Activated naive CD4-positive, alpha-beta T cell treated with Interleukin-2 at 50 U/mL for 16 hours (primary cell): ENCODE measurements at places on chromosomes 12 and 14.

- no peak for DNase-seq
Observed at GRCh38 chr14:105187116-105187515, 6.0 kb upstream of the NUDT14 start.

DNA sequence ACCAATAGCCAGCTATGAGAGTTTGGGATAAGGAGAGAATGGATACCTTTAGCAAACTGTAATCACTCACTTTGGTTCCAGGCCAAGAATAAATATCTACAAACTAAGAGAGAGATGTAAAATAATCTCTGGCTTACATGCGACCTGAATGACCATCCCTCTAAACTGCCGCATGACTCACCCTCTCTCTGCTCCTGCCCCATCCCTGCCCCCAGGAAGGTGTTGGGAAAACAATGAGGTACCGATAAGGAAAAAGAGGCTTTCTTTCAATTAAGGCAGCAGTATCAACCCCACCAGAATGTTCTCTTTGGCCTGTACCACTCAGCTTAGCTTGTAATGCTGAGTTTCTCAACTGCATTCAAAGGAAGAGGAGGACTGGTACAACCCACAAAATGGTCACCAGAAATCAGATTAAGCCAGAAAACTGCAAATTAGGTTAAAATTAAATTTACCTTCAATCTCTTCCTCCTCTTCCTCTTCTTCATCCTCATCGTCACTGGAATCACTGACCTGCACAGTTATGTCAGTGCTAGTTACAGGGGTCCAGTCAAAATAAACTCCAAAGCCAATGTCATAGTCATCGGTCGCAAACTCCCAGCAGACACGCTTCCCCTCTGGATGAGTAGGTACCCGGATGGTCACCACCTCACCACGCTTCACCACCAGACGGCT lies 22.0 kb downstream of the GSTZ1 start:
- no peak for DNase-seq

DNA sequence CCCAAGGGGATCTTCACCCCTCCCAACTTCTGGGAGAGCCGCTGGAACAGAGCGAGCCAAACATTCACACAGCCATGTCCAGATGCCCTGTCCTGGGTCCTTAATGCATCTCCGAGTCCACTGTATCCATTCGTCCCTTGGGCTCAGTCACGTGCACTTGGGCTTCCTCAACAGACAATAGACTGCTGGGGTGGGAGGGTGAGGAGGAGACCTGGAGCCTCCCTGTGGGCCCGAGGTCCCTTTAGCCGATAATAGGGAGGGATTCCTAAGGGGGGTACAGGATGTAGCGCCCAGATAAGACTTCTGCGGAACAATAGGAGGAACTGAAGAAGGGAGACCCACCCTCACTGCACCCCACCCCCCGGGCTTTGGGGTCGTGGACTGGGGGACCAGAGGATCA lies 6.7 kb downstream of the ARHGEF25 start:
- DNase-seq: no peak

GRCh38 chr12:108099778-108100489 lies 29.2 kb upstream of the WSCD2 start:
- DNase-seq: no peak

DNA sequence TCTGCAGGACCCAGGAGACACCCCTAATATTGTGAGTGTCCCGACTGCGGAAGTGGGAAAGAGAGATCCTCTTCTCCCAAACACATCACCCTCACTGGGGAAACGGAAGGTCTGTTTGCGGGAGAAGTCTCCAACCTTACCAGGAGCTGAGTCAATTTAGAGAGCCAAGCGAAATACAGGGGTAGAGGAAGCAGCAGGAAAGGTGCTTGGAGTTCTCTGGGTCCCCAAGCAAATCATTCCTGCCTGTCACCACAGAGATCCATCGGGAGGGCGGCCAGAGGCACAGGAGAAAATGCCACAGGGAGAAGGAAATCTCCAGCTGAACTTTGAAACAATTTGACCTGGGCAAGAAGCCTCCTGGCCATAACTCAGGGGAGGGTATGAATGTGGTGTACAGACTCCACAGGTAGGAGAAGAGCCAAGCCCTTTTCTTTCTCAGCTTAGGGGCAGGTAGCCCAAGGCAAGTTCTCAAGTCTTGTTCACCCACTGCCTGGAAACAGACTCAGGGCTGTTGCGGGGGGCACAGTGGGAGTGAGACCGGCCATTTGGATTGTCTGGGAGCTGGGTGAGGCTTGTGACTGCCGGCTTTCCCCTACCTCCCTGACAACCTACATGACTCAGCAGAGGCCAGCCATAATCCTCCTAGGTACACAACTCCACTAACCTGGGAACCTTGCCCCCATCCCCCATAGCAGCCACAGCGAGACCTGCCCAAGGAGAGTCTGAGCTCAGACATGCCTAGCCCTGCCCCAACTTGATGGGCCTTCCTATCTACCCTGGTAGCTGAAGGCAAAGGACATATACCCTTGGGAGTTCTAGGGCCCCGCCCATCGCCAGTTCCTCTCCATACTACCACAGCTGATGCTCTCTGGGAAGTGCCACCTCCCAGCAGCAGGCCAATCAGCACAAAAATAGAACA lies 211.9 kb upstream of the ARHGAP5 start:
- DNase-seq: no peak

DNA sequence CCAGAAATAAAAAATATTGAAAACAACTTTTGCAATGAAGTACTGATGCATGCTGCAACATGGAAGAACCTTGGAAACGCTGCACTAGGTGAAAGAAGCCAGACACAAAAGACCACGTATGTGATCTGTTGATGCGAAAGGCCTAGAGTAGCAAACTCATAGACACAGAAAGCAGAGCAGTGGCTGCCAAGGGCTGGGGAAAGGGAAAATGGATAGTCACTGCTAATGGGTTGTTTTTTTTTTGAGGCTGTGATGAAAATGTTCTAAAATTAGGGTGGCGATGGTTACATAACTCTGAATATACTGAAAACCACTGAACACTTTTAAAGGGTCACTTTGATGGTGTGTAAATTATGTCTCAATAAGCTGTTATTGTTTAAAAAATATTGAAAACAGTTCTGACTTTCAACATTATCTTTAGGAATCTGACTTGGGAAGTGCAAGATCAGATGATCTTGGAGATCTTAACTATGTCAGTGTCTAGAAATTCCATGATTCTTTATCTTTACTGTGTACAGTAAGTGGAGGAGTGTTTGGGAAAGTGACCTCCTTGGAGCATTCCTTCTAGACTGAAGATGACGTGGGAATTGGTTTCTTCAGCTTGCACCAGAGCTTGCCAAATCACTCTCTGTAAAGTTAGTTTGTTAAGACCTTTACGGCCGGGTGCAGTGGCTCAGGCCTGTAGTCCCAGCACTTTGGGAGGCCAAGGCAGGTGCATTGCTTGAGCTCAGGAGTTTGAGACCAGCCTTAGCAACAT lies 12.4 kb downstream of the MLXIP start:
- DNase-seq: no peak

DNA sequence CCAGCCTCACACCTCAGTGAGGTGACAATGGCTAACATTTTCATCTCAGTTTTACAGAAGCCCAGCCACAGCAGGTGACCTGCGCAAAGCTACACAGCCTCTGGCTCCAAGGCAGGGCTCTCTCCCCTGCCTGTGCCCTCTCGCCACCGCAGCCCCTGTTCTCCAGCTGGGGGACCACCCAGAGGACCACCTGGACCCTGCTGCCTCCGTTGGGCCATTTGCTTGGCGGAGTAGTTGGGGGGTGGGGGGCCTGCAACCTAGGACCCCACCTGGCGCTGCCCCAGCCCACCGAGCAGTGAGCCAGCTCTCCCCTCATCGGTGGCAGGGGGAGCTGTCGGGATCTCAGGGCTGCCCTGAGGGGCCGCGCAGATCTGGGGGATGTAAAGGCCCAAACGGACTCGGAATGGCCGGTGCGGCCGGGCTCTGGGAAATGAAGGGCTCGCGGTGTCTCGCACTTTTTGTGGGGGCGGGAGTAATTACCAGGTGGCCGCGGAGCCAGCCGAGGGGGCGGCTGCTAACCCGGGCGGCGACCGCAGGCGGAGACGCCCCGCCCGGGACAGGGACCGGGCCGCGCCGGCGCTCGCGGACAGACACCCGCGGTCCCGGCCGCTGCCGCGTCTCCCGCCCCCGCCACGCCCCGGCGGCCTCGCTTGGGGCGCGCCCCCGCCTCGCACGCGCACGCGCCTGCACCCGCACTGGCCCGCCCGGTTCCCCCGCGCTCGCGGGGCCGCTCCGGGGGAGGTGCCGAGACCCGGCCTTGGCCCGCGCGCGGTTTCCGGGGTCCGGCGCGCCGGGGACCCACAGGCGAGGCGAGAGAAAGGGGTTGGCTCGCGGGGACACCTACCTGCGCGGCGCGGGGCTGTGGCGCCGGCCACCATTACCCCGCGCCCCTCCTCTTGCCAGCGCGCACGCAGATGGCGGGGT lies 8.6 kb upstream of the GPR68 start:
- peak; percentile 56 for DNase-seq

GRCh38 chr12:53073881-53074280 lies 5.3 kb downstream of the SPRYD3 start:
- no peak for DNase-seq

DNA sequence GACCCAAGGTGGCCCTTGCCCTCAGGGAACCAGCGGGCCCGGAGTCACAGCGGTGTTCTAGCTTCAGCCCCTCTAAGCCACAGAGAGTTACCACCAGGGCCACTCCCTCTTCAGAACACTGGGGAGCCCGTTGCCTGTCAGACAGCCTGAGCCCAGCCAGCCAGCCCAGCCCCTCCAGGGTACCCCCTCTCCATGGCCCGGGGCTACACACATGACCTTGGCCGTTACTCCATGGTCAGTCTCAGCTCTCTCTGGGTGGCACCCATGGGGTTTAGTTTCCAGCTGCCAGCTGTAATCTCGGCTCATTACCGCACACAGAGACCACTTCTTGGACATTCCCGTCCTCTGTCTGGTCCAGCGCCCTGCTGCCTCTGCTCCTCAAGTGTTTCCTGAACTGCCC lies 35.0 kb downstream of the PPP2R5C start:
- no peak for DNase-seq

DNA sequence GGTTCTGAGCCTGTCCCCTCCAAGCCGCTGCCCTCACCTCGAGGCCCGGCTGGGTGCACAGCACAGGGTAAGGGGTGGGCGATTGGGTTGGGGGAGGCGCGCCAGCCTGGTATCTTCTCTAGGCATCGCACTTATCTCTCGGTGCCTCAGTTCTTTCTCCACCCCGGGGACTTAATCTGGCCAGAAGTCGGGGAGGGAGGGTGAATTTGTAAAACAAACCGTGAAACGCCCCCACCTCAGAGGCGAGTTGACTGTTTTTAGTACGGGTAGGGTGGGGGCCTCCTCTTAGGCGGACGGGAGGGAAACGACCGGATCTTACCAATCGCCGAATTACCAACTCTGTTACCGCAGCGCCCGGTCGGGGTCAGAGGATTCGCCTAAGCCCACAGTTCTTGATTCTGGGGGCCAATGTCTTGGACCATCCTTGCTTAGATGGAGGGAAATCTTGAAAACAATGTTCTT lies 1.4 kb upstream of the TBX3 start:
- DNase-seq: no peak

DNA sequence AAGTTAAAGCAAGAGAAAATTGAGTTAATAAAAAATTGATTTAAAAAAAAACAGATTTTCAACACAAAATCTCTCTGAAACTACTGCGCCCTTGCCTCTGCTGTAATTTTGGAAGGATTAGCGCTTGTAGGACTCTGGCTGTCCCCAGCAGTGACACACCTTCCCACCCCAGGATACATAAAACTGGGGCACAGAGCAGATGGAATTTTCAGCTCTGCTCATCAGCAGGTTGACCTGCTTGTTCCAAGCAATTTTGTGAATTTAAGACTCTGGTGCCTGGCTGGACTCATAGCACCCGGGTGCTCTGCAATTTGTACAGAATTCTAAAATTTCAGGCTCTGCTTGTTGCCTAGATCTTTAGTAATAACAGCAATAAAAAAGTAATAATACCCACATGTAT lies 257.8 kb upstream of the GARIN6 start:
- DNase-seq: no peak

DNA sequence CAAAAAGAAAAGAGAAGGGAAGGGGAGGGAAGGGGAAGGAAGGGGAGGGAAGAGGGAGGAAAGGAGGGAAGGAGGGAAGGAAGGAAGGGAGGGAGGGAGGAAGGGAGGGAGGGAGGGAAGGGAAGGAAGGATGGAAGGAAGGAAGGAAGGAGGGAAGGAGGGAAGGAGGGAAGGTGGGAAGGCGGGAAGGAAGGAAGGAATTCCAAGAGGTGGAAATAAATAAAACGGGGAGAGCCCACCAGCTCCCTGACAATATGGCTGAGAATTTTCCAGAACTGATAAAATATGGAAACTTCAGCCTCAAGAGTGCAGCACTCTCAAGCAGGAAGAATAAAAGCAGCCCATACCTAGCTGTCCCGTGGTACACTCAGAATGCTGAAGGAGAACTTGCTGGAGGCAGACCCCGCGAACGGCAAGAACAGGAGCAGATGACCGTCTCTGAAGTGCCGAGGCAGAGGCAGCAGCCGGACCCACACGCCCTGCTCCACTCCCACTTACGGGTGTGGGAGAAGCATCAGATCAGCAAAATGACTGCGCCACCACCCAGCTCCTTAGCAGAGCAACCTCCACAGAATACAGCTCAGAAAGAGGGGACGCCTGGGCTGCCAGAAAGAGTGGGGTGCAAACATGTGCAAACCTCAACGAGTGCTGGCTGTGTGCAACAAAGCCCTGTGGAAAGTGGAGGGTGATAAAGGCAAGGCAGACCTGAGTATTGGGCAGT lies 34.1 kb upstream of the INF2 start:
- DNase-seq: no peak
